NCI-H146 (cell line): ENCODE measurements at places on chromosomes 1 and 21.

DNA sequence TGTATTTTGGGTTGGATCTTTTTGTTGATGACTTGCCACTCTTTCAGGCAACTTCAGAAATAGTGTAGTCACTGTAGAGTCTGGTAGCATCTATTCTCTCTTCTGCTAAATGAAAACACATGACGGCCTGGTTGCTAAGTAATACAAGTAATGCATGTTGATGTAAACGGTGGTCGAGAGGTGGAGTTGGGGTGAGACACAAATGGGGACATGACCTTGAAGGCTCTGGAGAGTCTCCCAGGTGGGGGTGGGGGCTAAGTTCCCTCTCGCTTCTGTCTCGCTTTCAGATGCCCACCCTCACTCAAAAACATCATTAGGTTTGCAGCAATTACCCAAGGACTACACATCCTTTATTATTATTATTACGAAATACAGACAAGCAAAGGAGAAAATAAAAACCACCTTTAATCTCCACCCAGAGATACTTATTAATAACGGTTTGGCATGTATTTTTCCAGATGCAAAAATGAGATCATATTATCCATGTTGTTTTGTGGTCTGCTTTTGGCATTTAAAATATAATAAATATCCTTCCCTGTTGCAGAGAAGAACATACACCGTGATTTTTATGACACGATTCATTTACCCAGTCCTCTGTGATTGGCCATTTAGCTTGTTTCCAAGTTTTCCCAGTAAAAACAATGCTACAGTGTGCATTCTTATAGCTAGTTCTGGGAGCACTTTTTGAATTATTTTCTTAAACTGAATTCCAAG is 138.1 kb downstream of the MIS18A start:
- DNase-seq: no peak

GRCh38 chr1:162316187-162316586 is 60.5 kb downstream of the SPATA46 start:
- DNase-seq: no peak

GRCh38 chr1:209653915-209654351 is 1.7 kb upstream of the LAMB3 start:
- DNase-seq: peak; percentile 22

DNA sequence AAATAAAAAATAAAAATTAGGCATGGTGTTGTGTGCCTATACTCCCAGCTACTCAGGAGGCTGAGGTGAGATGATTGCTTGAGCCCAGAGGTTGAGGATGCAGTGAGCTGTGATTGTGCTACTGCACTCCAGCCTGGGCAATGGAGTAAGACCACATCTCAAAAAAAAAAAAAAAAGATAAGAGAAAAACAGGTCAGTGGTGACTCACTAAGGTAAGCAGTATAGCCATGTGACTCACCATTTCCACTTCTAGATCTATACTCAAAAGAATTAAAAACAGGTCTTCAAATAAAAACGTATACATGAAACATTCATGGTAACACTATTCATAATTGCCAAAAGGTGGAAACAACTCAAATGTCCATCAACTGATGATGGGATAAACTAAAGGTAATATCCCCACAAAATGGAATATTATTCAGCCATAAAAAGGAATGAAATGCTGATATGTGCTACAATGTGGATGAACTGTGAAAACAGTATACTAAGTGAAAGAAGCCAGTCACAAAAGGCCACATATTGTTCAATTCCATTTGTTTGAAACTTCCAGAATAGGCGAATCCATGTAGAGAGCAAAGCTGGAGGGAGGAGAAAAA is 75.1 kb downstream of the ZNF281 start:
- DNase-seq: no peak

DNA sequence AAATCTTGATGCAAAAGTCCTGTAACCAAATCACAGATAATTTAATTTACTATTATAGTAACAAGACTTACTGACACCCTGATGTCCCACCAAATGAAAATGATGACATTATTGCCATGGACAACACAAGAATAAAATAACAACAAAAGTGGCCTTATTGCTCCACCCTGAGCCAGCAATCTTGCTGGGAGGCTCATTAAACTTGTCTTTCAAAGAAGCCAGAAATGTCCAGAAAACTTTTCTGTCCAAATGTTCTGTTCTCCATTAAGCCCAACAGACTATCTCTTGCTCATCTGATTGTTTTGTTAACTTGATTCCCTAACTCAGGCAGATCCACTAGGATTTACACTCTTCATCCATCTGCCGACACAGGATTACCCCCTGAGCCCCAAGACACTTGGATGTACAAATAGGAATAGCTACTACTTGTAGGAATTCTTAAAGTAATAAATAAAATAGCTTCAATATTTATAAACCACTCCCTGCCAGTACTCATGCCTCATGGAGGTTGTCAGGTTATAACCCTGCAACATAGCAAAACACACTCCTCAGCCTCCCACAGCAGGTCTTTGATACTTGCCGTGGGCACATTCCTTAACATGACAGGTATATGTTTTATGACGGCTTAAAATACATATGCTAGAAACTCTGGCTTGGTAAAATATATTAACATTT is 84.9 kb downstream of the PTPN14 start:
- no peak for DNase-seq

GRCh38 chr21:30463713-30464112 is 16.5 kb downstream of the KRTAP19-1 start:
- no peak for DNase-seq

DNA sequence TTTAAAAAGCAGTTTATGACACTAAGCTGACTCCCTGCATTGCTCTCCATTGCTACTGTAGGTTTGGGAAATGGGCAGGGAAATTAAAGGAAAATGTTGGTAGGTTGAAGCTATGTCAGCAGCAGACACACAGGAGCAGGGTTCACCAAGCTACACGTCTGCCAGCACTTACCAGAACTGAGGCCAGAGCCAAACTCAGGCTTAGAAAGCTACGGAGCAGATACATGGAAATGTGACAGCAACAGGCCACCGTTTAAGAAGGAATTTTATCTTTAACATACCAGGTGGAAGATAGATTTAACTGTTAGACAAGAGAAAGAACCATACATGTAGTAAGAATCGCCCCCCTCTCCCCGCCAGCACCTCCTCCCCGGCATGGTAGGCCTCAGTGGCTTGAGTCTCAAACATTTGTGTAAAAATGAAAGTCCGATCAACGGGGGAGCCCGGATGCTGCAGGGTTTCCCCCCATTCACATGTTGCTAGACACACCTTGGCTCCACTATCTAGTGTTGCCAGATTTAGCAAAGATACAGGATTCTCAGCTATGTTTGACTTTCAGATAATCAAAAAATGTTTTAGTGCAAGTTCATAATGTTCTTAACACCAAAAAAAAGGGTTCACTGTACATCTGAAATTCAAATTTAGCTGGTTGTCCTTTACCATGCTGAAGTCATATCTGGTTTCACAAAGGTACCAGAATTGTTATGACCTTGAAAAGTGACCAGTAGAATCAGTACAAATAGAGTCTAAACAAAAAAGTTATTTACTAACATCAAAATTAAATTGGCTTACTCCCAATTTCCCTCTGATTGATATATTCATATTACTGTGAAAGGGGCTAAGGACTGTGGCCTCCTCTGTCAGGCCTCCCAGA is 6.7 kb downstream of the OR2T11 start:
- DNase-seq: no peak

DNA sequence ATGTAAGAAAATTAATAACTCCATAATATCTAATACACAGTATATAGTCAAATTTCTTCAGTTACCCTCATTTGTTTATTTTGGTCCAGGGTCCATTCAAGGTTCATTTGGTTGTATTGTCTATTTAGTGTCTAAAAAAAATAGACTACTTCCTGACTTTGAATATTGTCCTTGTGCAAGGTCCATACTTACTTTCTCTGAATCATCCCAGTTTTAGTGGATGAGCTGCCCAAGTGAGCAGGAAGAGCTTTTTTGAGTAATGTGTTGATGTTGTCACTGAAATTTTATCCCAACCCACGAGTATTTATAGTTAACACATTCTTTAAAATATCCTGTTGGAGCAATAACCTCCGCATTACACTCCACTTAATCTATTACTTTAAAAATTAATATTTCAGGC is 45.6 kb upstream of the FASLG start:
- DNase-seq: no peak

DNA sequence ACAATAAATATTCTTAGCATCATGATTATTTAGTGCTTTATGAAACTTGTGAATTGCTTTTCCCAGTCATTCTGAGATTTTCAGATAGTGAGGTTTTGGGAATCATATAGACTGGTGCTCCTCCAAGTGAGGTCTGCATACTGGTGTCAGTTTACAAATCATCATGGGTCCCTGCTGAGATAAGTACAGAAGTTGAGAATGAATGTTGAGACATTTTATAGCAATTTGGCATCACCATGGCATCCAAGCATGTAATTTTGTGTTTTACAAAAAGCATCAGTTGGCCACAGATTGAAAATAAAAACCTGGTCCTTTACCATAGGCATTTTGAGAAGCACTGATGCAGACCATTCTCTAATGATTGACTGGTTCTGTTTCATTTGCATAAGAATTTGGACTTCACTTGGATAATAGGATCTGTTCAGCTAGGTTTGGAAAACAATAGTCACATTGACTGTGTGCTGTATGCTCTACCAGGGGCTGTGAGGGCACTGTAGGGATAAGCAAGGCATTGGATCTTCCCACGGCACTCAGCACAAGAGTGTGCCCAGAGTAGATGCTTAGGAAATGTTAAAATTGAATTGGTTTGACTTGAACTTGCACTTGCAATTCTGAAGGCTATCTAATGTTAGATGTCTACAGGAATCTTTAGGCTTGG is 79.0 kb upstream of the JUN start:
- peak; percentile 73 for DNase-seq

DNA sequence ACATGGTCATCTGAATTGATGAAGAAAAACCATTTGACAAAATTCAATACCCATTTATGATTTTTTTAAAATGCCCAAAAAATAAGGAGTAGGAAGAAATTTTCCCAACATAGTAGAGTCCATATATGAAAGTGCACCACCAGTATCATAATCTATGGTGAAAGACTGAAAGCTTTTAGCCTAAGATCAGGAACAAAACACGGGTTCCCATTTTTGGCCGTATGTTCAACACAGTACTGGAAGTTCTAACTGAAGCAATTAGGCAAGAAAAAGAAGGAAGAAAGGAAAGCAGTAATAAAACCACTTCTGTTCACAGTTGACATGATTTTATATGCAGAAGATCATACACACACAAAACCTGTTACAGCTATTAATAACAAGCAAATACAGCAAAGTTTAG is 227.8 kb upstream of the RAB4A start:
- DNase-seq: no peak

DNA sequence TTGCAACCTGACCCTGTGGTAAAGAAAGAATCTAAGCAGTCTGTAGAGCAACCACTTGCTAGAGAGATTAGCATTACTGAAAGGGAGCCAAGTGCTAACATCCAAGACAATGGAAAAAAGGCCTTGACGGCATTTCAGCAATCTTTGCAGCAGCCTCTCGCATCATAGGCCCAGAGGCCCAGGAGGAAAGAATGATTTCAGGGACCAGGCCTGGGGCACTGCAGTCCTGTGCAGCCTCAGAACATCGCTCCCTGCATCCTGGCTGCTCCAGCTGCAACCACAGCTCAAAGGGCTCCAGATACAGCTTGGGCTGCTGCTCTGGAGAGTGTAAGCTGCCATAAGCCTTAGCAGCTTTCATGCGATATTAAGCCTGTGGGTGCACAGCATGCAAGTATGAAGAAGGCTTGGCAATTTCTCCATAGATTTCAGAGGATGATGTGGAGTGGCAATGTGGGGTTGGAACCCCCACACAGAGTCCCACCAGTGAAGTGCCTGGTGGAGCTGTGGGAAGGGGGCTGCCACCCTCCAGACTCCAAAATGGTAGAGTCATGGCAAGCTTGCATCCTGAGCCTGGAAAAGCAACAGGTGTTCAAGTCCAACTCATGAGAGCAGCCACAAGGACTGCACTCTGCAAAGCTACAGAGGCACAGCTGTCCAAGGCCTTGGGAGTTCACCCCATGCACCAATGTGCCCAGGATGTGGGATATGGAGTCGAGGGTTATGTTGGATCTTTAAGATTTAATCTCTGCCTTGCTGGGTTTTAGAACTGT is 110.6 kb upstream of the HMGB4 start:
- DNase-seq: no peak

DNA sequence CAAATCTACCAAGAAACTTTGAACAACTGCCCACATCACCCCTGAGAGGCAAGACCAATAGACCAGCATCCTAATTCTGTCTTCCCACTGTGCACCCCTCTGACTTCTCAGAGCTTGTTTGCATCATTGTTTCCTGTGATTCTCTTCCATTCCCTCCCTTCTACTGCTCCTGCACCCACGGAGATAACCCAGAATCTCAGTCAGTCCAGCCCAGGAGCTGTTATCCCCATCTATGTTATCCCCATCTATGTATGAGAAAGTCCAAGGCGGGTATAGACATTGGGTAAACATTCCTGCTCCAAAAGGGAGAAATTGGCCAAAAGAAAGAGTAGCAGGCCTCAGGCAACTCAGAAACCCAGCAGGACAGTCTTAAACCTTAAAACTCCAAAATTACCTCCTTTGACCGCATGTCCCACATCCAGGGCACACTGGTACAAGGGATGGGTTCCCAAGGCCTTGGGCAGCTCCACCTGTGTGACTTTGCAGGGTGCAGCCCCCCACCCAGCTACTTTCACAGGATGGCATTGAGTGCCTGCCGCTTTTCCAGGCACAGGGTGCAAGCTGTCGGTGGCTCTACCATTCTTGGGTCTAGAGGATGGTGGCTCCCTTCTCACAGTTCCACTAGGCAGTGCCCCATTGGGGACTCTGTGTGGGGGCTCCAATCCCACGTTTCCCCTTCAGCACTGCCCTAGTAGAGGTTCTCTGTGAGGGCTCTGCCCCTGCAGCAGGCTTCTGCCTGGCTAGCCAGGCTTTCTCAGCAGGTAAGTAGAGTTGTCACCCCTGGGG is 414.8 kb downstream of the NPHP4 start:
- no peak for DNase-seq

DNA sequence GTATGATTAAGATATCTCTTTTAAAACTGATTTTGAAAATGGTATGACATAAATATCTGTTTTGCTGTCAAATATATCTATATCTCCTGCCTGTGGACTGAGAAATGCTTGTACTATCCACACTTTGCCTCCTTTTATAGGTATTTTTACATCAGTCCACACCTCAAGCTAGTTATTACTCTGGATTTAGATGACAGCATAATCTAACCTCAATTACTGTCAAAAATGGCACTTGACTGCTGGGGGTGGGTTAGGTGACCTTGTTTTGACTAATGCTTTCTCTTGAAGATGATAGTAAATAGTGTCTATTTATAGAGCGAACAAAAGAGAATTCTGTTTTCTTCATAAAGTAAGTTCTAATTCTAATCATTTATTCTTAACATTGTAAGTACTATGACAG is 9.1 kb downstream of the ADGRL2 start:
- no peak for DNase-seq

GRCh38 chr1:42150651-42151050 is 2.6 kb upstream of the GUCA2B start:
- no peak for DNase-seq

- DNase-seq: no peak
Observed at GRCh38 chr1:214321705-214322453, 40.9 kb downstream of the SMYD2 start.

GRCh38 chr1:23732363-23733224 is 10.7 kb upstream of the ELOA start:
- DNase-seq: no peak
